H9 (cell line): ENCODE measurements at places on chromosomes 16 and 17. TPM values are rescaled to one million over a fixed set of nuclear protein-coding genes. Genes with fewer than 3 reads are reported as not detected.

DNA sequence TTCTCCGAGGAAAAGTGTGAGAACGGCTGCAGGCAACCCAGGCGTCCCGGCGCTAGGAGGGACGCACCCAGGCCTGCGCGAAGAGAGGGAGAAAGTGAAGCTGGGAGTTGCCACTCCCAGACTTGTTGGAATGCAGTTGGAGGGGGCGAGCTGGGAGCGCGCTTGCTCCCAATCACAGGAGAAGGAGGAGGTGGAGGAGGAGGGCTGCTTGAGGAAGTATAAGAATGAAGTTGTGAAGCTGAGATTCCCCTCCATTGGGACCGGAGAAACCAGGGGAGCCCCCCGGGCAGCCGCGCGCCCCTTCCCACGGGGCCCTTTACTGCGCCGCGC lies at the start of gene ERBB2:
Gene ERBB2, plus strand, starts transcription at position 247 of the 330 bp plus-strand sequence. CDS start 175 bp downstream, outside the sequence.
- peak; percentile 88 for DNase-seq

GRCh38 chr17:46935658-46936266 lies 12.8 kb downstream of the GOSR2 start:
- DNase-seq: no peak

DNA sequence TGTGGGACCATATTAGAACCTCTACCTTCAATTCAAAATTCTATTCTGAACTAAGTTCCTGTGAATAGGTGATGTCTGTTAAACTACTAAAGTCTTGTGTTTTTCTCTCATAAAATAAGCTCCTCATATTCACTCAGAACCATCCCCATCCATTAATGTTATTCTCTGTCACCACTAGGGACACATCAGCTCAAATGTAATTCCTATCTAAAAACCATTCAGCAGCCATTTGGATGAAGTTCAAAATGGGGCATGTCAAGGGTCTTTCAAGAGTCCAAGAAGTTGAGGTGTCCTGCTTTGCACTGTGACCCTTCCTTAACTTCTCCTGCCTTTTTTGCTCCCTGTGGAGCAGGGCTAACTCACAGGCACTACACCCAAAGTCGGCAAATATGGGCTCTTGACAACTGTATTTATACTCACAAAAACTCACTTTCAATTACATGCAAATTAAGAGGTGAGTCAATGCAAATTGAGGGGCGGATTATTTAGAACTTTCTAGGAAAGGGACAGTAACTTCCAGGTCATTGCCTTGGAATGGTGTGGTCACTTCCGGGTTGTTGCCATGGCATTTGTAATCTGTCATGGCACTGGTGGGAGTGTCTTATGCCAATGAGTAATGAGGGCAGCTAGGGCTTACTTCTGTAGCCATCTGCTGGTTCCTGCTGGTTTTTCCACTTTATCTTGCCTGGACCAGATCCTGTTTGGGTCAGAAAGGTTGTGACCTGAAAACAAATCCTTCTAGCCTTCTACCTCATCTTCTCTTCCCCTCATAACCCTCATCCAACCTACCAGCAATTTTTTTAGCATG lies 128.2 kb upstream of the COX10 start:
- DNase-seq: peak; percentile 42

- no peak for DNase-seq
These were observed 225.3 kb upstream of the TBX2 start for GRCh38 chr17:61174310-61174709.

DNA sequence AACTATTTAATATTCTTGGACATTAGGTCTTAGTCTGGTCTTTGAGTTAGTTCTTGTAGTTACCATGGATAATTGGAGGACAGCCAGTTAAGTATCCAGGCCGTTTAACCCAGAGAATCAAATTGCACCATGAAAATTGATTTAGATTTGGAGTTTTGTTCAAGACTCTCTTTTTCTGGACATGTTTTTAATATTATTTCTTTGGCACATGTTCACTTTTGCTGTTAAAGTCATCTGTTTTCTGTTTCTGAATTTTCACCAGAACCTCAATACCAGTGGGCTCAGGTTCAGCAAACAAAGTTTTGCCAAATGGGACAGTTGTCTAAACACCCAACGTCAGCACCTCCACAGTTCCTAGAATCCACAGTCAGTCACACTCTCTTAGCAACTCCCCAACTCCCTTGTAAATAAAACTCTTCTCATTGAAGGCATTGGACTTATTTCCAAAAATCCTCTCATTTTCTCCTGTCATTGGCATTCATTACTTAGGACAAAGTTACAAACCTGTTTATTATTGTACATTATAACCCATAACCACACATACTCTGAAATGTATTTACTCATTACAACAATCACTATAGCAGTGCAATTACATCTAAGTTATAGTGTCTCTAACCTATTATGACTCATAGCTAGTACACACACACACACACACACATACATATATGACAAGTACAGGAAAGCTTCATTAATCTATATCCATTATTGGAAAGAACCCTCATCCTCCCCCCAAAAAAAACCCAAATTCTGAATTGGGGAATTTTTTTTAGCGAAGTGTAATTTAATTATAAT lies 33.5 kb upstream of the DNAH9 start:
- DNase-seq: no peak

- DNase-seq: peak; percentile 88
These were observed 1.4 kb upstream of the CEMP1 start for GRCh38 chr16:2532494-2533141.

- DNase-seq: no peak
These were observed 23.0 kb downstream of the CDH13 start for GRCh38 chr16:82649766-82650165.

GRCh38 chr16:50625374-50625773 lies 55.7 kb downstream of the SNX20 start:
- no peak for DNase-seq

- DNase-seq: no peak
These were observed 16.3 kb downstream of the MYL4 start for GRCh38 chr17:47225436-47225858.

Gene ACE
- total RNA-seq: 4.8 and 5.4 TPM in 2 replicates

Gene RAB34
- 189 and 190 TPM in 2 replicates for total RNA-seq

Gene ZFP1
- 13.7 and 15.3 TPM in 2 replicates for total RNA-seq

Gene ZNF423
- 51.5 and 54.0 TPM in 2 replicates for total RNA-seq

Gene CD300LF
- total RNA-seq: not detected in 2 replicates

Gene NDEL1
- total RNA-seq: 32.9 and 38.4 TPM in 2 replicates
